ENCODE measurements at places on chromosomes 5 and 9.

DNA sequence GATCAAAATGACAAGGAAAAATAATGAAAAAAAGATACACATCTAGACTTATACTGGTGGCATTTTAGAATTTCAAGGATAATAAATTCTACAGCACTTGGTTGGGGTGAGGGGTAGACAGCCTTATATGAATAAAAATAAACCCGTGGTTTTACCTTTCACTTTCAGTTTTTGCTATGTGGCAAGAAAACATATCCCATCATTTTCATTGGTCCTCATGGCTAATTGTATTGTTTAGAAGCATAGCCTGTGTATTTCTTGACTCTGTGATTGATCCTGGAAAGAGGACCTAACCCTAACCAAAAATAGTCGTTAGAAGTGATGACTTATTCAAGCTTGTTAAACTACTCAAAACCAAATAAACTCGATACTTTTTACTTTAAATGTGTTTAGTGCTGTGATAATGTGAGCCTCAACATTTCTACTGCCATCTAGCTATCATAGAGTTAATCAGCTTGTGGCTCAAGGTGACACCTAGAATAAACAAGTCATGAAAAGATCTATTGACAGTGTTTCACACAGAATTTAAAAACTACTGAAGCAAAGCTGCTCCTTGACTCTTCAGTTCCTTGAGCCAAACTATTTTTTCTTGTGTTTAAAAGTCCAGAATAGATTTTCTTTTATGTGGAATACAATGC lies 153.3 kb upstream of the IZUMO3 start:
- no peak for DNase-seq

- no peak for DNase-seq
Observed at GRCh38 chr9:122005597-122005996, 87.5 kb downstream of the TTLL11 start.

DNA sequence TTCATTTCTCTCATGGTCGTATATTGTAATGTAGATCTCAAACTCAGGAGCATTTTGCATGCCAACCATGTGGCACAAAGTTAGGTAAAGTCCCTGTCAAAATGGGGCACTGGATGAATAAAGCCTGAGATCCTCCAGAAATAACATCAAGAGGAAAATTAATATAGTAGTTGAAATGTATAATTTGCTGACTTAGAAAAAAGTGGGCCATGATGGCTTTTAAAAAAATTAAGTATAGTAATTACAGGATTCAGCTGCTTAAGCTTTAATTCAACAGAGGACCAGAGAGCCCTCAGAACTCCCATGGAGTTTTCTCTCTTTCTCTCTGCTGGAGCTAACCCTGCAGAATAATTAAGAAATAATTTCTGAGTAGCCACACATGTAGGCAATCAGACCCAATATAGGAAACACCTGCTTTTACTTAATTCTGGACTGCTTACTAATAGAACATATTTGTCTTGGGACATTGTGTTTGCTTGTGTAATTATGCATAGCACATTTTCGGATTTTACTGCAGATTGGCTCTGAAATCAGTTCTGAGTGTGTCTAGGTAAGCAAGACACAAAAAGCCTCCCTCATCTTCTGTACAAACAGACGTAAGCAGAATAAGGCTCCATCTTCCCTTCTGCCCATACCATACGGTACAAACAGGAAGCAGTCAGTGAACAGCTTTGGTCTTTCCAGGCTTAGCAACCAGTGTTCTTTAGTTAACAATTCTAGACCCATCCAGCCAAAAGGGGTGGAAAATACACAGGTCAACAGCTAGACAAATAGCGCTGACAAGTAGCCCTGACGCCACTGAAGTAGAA lies 26.5 kb upstream of the PCSK1 start:
- DNase-seq, result peak; percentile 82

DNA sequence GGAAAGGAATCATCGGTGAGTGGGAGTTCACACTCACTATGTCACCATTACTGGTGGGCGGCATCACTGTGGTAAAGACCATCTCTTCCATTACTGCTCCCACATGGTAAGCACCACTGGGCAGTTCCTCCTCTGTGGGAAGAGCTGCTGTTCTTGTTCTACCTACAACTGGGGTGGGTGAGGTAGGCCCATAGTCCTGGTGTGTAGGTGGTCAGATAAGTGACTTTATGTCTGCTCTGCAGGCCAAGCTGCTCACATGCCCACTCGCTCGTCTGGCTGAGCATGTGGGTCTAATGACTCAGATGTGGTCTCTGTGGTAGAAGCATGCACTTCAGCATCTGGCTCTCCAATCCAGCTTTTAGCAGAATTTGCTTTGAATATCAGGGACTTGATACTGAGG lies 82.9 kb downstream of the TMEM215 start:
- peak; percentile 33 for DNase-seq

DNA sequence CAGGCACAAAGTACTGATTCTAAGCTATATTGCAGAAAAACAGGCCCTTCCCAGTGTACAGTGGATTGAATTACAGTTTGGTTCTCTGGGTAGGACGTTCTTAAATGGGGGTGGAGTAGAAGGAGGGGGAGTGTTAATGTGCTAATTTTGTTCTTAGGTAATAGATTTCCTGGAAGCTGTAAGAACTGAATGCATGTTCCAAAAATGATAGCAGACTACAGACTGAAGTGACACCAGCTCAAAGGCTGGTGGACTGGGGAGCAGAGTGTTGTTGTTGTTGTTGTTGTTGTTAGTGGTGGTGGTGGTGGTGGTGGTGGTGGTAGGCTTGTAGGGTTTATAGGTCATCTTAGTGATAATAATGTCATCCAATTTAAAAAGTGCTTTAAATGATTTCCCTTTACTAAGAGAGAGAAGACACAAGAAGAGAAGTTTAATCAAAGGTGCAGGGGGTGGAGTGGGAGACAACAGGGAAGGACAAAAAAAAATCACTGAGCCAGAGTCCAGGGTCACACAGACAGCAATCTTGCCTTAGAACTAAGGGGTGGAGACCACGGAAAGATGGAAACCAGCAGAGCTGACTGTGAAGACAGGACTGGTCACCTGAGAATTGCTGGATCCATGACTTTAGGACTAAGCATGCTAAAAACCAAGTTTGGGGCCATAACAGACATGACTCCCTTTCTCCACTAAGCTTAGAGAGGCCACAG lies 27.0 kb downstream of the TTLL11 start:
- no peak for DNase-seq

- DNase-seq, result peak; percentile 12
Observed at GRCh38 chr5:19920761-19921160, 67.2 kb downstream of the CDH18 start.

DNA sequence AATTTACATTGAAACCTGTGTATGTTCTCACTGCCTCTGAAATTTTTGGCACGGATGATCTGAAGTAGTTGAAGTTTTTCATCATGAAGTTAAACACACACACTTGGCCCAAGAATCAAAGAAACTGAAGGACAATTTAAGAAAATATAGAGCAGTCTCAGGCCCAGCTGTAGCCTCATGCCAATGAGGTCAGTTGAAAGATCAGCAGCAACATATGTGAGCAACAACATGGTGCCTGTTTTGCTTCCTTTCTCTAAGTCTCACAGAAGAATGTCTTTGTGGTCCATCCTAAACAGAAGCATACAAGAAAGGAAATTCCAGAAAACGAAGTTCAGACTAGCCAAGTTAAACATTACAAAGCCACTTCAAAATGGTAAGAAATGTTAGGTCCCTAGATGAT lies 1737.2 kb downstream of the MAT2B start:
- no peak for DNase-seq

DNA sequence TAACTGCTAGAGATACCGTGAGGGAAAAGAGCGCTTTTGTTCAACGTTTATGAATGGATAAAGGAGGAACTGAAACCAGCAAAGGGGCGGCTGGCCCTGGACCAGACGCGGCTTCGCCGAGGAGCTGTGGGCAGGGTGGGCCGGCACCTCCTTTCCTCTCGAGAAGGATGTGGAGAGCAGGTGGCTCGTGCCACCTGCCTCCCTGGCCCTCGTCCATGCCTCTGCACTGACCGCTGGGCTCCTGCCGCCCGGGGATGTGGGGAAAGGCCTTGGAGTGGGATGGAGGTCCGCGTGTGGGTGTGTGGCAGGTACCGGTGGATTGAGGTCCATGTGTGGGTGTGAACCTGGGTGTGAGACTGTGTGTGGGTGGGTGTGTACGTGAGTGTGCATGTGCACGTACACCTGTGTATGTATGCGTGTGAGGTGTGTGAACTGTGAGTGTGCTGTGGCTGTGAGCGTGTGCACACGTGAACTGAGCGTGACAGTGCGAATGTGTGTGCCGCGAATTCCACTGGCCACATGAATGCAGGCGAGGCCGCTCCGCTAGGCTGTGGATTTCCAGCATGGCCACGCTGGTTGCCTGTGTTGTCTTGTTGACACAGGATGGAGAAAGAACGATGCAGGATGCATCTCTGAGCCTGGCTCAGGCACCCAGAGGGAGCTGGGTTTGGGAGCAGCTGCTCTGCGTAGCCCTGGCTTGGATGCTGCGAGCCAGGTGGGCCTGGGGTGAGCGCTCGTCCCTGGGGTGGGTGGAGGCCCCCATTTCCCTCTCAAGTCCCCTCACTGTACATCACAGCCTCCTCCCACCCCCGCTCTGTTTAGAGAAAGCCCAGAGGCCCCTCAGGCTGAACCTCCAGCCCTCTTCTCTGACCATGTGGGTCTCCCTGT lies 4.4 kb upstream of the CEP72 start:
- no peak for DNase-seq

DNA sequence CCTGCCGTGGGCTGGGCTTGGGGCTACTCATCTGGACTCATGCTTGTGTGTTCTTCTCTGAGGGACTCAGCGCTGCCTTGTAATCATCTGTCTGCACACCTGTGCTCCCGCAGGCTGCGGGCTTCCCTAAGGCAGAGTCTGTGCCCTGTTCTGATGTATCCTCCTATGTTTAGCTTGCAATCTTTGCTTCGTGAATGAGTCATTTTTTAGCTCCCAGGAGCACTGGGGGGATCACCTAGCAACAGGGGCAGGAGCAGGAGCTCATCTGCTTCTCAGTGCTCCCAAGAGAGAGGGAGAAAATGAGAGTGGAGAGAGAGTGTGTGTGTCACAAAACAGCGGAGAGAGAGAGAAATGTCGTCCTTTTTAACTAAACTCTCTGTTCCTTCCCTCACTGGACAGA lies 202.4 kb upstream of the ZNF618 start:
- DNase-seq, result peak; percentile 52

DNA sequence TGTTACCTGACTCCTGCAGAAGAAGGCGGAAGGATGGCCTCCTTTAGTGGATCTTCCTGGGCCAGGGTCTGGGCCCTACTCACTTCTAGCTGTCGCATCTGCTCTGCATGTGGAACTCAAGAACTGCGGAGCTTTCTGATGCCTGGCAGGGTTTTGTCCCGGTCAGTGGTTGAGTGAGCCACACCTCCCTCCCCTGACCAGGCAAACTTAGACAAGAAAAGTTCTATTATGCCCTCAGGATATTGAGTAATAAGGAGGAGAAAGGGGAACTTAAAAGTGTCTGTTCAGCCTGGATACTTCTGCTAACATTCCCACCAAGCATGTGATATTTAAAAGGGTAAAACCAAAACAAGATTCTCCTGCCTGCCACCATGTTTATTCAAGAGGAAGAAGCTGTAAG lies at the start of gene FYB1:
Gene FYB1, minus strand, starts transcription at position 127 of the 400 bp plus-strand sequence. CDS start 16,603 bp downstream, outside the sequence.
- peak; percentile 10 for DNase-seq

DNA sequence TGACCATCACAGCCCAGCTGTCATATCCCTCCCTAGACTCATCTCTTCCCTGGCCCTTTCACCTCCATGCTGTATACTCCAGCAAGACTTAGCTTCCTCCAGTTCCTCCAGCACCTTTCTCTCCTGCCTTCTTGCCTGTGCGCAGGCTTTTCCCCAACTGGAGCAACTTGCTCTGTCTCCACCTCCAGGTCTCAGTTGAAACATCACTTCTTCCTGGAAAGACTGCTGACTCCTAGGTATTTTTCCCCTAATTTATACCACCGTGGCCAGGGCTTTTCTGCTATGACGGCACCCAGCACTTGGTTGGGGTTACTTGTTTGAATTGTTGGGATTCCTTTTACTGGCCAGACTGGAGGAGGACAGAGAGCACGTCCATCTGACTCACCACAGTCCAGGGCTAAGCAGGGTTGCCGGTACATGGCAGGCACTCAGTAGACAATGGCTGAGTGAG lies 67.5 kb downstream of the KCNIP1 start:
- DNase-seq, result peak; percentile 37

GRCh38 chr9:124475868-124476690 lies 25.8 kb downstream of the ADGRD2 start:
- no peak for DNase-seq

DNA sequence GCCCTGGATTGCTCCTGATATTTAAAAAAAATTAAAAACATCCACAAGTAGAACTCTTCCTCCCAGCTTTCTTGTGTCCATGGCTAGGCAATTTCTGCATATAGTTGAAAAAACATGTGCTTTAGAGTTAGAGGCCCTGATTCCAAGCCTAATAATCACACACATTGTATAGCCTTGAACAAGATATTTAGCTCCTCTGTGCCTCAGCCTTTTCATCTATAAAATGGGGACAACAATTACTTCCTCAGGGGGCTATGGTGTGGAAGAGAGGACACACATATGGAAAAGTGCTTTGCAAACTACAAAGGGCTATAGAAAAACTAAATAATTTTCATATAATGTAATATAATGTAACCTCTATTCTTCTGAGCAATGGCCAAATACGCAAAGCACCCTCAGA lies 23.0 kb upstream of the CDK5RAP2 start:
- DNase-seq, result no peak

GRCh38 chr9:112787978-112788377 lies 37.4 kb downstream of the SNX30 start:
- DNase-seq, result no peak

GRCh38 chr9:37002413-37003217 lies 31.5 kb downstream of the PAX5 start:
- DNase-seq, result no peak

GRCh38 chr5:163497315-163497714 lies 8.1 kb upstream of the MAT2B start:
- DNase-seq, result no peak

DNA sequence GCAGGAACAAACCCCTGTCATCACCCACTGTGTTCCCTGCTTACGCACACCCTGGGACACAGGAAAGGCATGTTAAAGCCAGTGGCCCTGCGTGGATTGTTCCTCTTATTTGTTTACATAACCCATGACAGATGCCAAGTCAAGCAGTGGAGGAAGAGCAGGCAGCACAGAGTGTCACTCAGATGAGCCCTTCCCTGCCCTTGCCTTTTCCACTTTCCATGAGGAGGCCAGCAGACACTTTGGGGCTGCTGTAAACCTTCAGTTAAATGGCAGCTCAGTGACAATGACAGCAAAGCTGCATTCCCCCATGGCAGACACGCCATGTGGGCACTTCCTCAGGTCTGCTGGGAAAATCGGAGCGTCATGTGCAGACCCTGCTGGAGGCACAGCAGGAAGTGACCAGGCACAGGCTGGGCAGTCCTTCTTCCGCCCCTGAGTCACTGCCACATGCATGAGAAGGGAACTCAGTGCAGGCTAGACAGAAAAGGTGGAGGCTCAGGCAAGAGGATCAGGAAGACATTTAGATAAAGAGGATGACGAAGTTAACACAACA lies 216.8 kb upstream of the PIK3R1 start:
- peak; percentile 84 for DNase-seq

GRCh38 chr9:120851449-120851848 lies 8.7 kb upstream of the PSMD5 start:
- DNase-seq, result no peak

- DNase-seq, result no peak
Observed at GRCh38 chr9:83623679-83624076, 735 bp downstream of the IDNK start.

- DNase-seq, result peak; percentile 50
Observed at GRCh38 chr5:81151546-81151945, 81.6 kb upstream of the CKMT2 start.

- DNase-seq, result peak; percentile 59
Observed at GRCh38 chr5:152505442-152506042, 100.5 kb upstream of the NMUR2 start.
